ENCODE measurements at places on chromosomes 5 and 9.

- DNase-seq, result no peak
Observed at GRCh38 chr5:57774439-57774838, 291.8 kb upstream of the ACTBL2 start.

GRCh38 chr9:85151162-85151561, 481.6 kb downstream of the NTRK2 start:
- DNase-seq, result no peak

DNA sequence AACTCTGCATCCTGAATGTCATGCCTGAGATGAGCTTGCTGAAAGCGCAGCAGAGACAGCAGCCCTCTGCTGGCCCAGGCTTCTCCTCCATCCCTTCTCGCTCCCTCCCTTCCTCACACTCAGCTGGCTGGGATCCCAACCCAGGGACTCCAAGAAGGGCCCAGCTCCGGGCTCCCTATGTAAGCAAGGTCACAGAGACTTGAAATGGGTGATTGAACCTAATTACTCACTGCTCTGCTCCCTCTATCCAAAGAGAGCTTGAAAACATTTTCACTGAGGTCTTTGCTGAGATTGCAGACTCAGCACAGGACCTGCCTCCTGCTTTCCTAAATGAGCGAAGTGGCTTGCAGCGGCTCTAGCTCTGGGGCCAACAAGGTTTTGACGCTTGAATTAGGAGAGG, 42.8 kb downstream of the RAPGEF1 start:
- DNase-seq, result no peak

- DNase-seq, result no peak
Observed at GRCh38 chr5:54443270-54443669, 12.2 kb upstream of the HSPB3 start.

DNA sequence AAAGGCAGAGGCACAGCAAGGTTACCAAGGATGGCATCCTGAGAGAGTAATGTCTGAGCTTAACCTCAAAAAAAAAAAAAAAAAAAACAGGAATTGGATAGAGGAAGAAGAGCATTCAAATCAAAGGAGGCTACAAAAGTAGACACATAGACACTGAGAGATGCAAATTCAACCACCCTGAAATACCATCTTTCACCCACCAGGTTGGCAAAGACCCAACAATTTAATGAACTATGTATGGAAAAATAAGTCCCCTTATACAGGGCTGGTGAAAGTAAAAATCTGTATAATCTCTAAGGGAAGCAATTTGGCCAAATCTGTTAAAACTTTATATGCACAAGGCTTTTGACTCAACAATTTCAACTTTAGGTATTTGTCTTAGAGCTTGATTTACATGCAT, 4.9 kb downstream of the NADK2 start:
- no peak for DNase-seq

DNA sequence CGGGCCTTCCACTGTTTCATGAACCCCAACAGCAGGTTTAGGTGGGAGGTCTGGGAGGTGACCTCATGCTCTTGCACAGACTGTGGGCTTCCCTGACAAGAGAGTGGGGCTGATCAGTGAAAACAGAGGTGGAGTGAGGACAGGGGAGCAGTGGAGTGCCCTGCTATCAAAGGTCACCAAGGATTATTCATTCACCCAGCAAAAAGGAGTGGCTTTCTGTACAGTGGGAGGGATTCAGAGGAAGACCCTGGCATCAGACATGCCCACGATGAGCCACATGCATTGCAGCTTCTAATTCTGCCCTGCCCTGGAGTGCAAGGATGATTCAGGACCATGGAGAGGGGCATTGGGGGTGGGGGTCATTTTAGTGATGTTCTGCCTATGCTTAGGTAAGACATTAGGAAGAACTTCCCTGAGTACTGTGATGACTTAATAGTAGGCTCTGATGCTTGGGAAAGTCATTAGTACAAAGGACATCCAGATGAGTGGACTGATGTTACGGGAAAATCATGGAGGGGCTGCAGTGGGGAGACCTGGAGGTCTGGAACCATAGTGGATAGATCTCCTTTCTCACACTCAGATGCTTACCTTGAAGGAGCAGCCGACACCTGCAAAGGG, 12.8 kb downstream of the TRAF1 start:
- DNase-seq, result no peak

- DNase-seq, result no peak
Observed at GRCh38 chr9:35914301-35914807, 5.1 kb downstream of the SPAAR start.

- no peak for DNase-seq
Observed at GRCh38 chr5:103889500-103890209, 327.1 kb upstream of the NUDT12 start.

DNA sequence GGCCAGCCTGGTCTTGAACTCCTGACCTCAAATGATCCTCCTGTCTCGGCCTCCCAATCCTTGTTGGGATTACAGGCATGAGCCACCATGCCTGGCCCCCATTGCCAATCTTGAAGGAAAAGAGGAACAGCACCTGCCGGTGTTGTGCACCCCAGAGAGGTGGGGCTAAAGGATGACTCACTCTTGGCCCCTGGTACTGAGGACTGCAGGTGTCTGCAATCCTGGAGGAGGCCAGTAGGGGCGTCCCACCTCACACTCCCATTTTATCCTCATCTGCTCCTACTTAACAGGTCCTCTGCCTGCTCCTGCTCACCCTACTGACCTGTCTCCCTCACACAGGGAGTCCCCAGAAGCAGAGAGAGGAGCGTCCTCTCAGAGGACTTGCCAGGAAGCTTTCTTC, 390.4 kb downstream of the ARHGEF28 start:
- DNase-seq, result no peak

GRCh38 chr5:135714126-135714894, 120.2 kb upstream of the SLC25A48 start:
- DNase-seq, result no peak

- no peak for DNase-seq
Observed at GRCh38 chr5:9716838-9717281, 86.7 kb upstream of the TAS2R1 start.

DNA sequence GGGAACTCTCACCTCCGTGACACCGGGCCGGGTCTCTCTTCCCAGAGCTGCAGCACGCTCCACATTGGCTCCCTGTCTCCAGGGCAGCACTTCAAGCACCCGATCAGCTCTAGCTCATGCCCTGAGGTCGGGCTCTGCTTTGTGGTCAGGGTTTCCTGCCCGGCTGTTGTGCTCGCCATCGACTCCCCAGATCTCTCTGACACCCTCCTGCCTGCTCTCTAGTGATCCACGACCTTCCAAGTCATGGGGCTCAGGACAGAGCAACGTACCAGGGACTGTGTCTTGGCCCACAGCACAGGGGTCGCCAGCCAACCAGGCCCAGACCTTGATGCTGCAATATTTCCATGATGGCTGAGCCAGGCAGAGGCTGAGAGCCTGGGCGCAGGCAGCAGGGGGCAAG, 45.1 kb downstream of the PRRT1B start:
- DNase-seq, result no peak

- DNase-seq, result no peak
Observed at GRCh38 chr9:136694163-136694871, 7.1 kb upstream of the AGPAT2 start.

- no peak for DNase-seq
Observed at GRCh38 chr9:12771891-12772290, 2.9 kb upstream of the LURAP1L start.

DNA sequence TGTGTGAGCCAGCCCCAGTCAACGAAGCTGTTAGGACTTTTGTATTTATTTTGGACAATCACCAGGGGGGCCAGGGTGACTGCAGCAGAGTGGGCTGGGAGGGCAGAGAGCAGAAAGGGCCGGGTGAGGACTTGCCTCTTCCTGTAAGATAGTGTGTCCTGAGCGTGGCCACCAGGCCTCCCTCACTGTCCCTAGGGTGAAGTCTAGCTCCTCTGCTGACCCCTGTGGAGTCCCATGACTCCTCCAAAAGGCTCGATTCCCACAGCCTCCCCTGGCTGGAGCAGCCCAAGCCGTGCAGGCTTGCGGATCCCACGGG, 147.8 kb downstream of the RXRA start:
- DNase-seq, result no peak

DNA sequence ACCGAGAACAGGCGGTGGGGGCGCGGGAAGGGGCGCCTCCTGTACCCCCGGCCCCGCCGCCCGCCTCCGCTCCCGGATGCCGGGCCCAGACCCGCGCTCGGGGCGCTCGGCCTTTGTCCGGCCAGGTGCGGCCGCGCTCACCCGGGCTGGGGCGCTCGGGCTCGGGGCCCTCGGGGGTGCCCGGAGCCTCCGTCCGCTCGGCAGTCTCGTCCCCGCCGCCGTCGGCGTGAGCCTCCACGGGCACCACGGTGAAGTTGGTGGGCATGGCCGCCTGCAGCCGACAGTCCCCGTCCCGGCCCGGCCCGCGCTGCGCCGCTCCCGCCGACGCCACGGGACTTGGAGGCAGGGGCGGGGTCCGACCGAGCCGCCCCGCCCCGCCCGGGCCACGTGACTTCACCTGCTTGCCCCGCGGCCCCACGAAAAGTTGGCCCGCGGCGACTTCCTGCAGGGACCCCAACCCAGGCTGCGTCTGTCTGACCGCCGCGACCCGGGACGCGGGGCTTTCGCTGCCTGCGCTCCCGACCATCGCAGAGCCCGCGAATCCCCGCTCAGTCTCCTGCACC, at the start of gene SLC12A7:
TSS of gene SLC12A7 (minus strand) at position 337 of the 563 bp plus-strand sequence. CDS start at position 265, 72 bp downstream.
- DNase-seq, result no peak

DNA sequence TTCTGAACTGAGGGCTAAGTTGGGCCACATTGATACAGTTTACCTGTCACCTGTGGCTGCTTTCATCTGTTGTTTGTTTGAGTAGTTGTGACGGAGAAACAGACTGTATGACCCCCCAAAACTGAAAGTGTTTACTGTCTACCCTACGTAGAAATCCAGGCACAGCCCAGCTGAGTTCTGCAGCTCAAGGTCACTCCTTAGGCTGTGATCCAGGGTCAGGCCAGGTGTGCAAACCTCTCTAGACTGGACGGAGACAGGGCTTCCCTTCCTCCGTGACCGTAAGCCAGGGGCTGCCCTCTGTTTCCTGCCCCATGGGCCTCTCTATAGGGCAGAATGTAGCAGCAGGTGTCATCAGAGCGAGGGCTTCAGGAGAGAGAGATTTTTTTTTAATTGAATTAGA, 207.9 kb upstream of the OTULINL start:
- peak; percentile 47 for DNase-seq

GRCh38 chr5:76622973-76623596, at the start of gene F2RL2:
F2RL2 (minus strand) TSS chr5:76623403; CDS start chr5:76623230, 173 bp downstream.
- no peak for DNase-seq

- DNase-seq, result peak; percentile 25
Observed at GRCh38 chr5:104659497-104659896, 1096.9 kb upstream of the NUDT12 start.

DNA sequence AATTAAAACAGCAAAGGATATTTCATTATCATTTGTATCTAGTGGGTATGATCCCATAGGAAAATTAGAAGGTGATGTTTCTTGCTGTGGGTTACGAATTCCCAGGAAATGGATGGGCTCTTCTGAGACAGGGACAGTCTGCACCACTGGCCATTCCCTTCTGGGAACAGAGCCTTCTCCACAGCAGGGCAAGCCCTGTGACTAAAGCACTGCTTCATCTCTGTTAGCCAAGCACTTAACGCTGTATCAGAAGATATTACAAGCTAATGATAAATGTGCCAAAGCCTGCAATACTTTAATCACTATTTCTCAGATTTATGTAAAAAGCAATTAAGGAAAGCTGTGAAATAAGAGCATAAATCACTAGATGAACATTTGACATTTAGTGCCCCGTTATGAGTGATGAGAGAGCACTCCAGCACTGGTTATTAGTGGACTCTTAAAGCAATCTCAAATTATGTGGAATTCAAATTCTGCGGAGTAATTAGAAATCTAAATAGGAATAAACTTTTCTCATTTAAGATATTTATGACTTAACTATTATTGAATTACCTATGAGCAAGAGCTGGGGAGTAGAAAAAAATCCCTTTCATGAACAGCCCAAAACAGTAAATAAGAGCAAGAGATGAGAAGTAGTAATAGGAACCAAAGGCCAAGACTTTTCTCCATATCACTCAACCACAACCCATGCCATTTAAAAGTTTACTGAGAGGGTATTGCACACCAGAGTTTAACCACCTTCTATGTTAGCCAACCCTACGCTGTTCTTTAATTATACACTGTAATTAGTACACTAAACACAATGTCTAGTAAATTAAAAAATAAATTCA, 49.2 kb downstream of the FAM240B start:
- no peak for DNase-seq

DNA sequence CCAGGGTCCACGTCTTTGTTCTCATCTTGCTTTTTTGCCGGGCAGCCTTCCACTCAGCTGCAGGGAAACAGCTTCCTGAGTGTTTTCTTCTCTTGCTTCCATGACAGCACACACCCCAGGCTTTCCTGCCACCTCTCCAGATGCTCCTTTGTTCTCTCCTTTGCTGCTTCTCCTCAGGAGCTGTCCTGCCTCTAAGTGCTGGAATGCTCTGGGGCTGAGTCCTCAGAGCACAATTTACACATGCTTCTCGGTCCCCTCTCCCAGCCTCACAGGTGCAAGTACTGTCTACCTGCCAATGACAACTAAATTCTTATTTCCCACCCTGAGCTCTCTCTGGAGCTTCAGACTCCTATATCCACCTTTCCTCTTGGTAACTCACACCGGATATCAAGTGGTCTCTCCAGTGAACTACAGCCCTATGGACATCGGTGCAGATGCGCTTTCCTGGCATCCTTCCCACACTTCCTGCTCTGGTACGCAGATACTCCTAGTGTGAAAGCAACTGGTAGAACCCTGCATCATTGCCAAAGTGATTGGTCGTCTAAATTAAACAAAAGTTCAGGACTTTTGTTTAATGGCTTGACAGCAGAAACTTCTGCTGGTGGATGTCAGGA, 13.4 kb upstream of the ACSL6 start:
- DNase-seq, result peak; percentile 8

GRCh38 chr5:127814588-127814973, 111.4 kb downstream of the CCDC192 start:
- DNase-seq, result no peak

GRCh38 chr9:125655066-125655633, 51.9 kb downstream of the MAPKAP1 start:
- no peak for DNase-seq

DNA sequence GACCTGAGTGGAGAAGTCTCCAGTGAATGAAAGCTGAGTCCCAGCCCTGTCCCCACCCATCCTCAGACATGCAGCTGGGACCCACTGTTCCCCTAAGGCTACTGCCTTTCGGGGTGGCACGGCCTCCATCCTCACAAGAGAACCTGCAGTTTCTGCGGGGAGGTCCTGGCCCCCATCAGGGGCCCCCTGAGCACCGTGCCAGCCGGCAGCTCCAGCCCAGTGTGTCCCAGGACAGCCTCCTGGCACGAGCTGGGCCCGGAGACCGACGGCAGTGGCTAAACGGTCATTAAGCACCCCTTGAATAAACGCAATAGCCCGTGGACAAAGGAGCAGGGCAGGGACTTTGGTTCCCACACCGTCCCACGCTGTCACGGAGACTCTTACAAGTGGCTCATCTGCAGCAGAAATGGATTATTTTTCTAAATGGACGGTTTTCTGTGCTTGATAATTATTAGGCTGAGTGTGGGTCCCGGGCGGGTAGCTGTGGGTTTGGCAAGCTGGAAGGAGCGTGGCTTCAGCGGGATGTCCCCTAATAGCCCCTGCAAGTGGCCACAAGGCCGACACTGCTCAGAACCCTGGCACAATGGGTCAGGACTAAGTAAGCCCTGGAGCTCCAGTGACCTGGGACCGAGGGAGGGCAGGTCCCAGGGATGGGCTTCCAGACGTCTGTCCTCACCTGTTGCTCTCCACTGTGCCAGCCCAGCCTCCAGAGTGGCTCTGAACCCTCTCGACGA, 17.4 kb downstream of the FAM78A start:
- DNase-seq, result no peak

GRCh38 chr9:110050925-110051355, 157.0 kb downstream of the C9orf152 start:
- DNase-seq, result no peak

- DNase-seq, result no peak
Observed at GRCh38 chr5:143168171-143168741, 235.2 kb downstream of the NR3C1 start.

- DNase-seq, result no peak
Observed at GRCh38 chr9:121281614-121282276, 13.8 kb downstream of the GSN start.
